ENCODE measurements at places on chromosomes 12 and 14.

- DNase-seq: no peak
These were observed 757 bp downstream of the SLC25A3 start for GRCh38 chr12:98594050-98594835.

DNA sequence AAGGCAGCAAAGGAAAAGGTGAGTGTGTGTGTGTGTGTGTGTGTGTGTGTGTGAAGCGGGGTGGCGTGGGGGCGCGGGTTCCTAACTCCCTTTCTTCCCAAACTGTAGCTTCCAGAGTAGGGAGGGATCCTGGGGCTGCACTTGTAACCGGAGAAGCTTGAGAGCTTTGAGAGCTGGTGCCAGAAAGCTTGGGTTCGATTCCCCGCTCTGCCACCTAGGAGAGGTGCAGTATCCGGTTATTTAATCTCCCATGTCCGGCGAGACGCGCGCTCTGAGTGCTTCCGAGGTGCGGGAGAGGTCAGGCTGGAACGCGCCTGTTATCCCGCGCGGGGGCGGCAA lies 7.2 kb upstream of the RACGAP1 start:
- no peak for DNase-seq

DNA sequence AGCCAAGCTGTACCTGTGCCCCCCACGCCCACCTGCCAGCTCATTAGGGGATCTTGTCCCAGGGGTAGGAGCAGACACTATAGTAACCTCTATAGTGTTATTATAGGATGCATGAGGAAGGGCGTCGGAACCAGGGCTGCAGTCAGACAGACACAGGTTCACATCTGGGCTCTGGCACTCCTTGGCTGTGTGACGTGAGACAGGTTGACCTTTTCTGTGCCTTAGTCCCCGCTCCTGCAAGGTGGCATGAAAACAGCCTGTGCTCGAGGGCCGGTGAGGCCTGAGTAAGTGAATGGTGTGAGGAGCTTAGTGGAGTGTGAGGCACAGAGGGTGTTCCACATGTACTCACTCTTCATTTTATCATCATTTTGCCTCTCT lies 19.0 kb downstream of the ASB2 start:
- no peak for DNase-seq

- DNase-seq: no peak
These were observed 81.4 kb downstream of the LRP6 start for GRCh38 chr12:12185414-12185813.

- no peak for DNase-seq
These were observed 22.2 kb upstream of the EDDM3A start for GRCh38 chr14:20723488-20723887.

GRCh38 chr14:96097752-96098151 lies 58.6 kb downstream of the C14orf132 start:
- no peak for DNase-seq

GRCh38 chr14:56782711-56783110 lies 27.6 kb downstream of the OTX2 start:
- DNase-seq: no peak

GRCh38 chr12:87274594-87275245 lies 754.5 kb downstream of the C12orf50 start:
- DNase-seq: peak; percentile 19

DNA sequence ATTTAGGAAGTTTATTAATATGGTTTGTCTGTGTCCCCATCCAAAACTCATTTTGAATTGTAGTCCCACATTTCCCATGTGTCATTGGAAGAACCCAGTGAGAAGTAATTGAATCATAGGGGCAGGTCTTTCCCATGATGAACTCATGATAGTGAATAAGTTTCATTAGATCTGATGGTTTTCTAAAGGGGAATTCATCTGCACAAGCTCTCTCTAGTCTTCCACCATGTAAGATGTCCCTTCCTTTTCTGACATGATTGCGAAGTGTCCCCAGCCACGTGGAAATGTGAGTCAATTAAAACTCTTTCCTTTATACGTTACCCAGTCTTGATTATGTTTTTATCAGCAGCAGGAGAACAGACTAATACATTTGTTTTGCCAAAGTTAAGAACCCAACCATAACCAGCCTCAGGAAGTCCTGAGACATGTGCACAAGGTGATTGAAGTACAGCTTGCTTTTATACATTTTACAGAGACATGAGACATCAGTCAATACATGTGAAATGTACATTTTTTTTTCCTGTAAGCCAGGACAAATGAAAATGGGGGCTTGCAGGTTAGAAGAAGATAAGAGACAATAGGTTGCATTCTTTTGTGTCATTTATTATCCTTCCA lies 1136.7 kb downstream of the TMEM121 start:
- DNase-seq: no peak

DNA sequence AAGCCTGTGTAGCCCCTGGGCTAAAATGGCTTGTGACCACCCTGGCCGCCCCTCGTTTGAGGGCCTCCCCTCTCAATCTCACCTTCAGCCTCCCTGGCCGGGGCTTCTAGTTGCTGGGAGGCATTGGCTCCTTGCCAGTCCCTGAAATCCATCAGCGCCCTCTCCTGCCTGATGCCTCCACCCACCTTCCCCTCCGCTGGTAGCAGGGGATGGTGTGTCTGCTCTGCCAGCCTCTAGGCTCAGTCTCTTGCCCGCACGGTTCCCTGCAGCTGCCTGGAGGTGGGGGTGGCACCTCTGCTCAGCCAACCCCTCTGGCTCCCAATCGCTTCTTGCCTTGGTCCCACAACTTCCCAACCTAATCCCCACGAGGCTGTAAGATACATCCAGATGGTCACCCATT lies 167.9 kb downstream of the PHETA1 start:
- DNase-seq: no peak

DNA sequence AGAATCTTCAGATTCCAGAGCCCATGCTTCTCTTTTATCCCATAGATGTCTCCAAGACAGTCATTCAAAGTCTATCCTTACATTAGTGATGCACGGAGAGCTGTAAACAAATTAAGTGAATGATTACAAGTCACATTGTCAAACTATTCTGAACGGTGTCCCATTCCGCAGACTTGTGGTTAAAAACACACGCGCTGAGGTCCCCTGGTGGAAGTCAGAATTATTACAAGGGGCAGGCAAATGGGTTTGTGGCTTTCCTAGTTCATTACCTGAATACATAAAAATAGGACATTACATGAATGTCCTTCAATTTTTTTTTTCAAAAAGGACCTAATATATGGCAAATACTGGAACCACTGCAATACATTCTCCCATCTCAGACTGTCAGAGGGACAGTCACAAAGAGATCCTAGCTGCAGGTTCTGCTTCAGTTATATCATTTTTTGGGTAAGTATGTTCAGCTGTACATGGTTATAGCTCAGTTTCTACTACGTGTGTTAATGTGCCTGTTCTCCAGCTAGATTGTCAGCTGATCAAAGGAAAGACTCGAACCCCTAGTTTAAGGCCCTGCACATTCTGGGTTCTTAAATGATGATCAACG lies 53.1 kb upstream of the STON2 start:
- peak; percentile 48 for DNase-seq

DNA sequence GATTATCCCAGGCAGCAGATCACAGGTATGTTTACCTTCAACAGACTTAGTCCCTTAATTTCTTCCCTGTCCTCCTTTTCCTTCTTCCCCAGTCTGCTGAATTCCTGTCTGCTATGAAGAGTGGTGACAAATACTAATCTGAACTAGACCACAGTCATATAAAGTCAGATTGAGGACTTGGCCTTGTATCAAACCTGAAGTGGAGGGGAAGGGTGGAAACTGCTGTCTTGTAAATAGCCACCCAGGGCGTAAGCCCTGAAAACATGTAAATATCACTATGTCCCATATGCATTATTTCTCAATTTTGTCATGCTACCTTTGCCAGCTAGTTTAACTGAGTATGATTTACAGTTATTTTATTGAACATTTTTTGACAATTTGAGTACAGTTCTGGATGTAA lies 368.0 kb downstream of the CCDC91 start:
- DNase-seq: no peak

DNA sequence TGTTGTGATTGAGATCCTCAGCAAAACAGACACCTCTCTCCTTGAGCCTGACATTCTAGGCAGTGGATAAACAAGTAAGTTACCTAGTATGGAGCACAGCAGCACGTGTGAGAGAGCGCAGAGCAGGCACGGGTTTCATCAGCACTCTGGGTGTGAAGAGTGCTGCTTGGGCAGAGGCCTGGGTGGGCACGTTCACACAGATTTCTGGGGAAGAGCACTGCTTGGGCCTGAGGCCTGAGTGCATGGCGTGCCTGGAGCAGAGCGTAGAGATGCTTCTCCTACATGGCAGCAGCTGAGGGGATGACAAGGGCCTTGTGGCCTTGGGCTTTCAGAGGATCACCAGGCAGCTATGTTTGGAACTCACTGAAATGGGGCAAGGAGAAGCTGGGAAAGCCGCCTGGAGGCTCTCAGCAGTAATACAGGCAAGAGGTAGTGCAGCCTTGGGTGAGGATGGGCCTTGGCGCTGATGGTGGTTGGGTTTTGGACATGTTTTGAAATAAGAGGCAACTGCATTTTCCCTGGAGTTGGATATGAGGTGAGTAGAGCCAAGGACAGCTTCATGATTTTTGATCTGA lies 17.6 kb downstream of the CKB start:
- no peak for DNase-seq

DNA sequence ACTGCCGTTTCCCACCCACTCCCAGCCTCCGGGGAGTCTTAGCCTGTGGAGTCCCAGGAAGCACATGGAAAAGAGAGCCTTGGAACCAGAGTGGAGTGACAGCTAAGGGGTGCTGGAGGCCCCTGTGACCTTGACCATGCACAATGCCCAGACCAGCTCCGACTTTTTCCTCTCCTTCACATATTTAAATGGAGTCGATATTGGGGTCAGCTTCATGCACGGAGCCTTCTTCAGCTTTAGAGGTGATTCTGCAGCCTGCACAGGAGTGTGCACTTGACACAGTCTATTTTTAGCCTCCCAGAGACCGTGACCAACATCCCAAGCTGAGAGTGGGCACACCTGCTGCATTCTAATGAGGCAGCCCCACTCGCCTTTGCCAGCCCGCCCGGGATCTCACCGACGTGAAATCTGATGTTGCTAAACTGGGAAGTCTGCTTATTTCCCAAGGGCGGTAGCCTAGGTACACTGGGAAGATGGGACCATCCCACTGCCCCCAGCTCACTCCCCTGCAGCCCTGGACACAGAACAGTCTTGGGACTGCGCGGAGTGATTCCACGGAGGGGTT lies 47.5 kb downstream of the PRMT8 start:
- no peak for DNase-seq

GRCh38 chr12:130966443-130967030 lies 12.8 kb downstream of the ADGRD1 start:
- DNase-seq: no peak

DNA sequence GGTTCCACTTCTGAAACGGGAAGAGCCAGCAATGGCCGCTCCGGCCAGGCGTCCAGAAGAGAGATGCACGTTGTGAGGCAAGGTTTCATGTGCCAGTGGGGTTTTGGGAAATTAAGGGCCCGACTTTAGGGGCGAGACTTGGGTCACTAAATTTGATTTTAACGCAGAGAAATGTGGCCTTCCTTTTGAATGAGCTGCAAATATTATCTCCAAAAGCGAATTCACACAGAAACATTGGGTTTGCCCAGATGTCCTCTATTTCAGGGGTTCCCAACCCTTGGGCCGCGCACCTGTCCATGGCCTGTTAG lies 2.3 kb upstream of the RNASE4 start:
- DNase-seq: no peak

Measured in HCT116 (cell line).